ENCODE measurements at places on chromosomes 7 and 10. TPM values are rescaled to one million over a fixed set of nuclear protein-coding genes. Genes with fewer than 3 reads are reported as not detected.

The TET1 gene
- 1.3 TPM for total RNA-seq

The PANK1 gene
- total RNA-seq: 1.9 TPM

The SGCE gene
- 27.2 TPM for total RNA-seq

The ZNF239 gene
- total RNA-seq: 1.7 TPM

The KCP gene
- total RNA-seq: not detected

The SLC39A12 gene
- total RNA-seq: not detected

All from A375 (cell line).